ENCODE measurements at places on chromosomes 6 and 20.

GRCh38 chr6:22766979-22767378 is 197.6 kb downstream of the HDGFL1 start:
- no peak for DNase-seq

- DNase-seq, result no peak
These were observed 774 bp downstream of the PLEKHG1 start for GRCh38 chr6:150600301-150601017.

DNA sequence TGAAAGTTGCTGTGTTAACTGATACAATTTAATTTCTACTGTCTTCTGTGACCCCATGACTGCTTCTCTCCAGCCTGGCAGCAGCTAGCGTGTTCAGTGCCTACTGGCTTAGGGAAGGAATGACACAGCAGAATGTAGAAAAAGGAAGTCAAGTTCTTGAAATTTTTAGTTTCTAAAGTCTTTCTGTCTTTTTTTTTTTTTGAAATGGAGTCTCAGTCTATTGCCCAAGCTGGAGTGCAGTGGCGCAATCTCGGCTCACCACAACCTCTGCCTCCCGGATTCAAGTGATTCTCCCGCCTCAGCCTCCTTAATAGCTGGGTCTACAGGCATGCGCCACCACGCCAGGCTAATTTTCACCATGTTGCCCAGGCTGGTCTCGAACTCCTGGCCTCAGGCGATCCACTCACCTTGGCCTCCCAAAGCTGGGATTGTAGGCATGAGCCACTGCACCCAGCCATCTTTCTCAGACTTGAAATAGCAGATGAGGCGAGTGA is 39.3 kb downstream of the PCNA start:
- DNase-seq, result no peak

DNA sequence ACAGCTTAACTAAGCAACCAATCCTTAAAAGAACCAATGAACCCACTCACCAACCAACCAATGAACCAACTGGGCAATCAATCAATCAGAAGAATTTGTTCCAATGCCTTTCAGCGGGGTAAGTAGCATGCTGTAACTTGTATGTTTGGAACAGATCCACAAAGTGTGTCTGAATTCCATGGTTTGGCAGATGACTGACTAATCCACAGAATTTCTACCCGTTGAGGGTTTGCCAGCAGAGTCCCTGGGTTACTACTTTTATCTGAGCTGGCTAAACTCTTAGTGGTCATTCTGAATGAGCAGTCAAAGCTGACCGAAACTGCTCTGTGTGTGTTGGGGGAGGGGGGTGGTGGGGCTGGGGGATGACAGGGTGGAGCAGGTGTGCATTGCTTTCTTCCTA is 125.0 kb upstream of the JAG1 start:
- no peak for DNase-seq

DNA sequence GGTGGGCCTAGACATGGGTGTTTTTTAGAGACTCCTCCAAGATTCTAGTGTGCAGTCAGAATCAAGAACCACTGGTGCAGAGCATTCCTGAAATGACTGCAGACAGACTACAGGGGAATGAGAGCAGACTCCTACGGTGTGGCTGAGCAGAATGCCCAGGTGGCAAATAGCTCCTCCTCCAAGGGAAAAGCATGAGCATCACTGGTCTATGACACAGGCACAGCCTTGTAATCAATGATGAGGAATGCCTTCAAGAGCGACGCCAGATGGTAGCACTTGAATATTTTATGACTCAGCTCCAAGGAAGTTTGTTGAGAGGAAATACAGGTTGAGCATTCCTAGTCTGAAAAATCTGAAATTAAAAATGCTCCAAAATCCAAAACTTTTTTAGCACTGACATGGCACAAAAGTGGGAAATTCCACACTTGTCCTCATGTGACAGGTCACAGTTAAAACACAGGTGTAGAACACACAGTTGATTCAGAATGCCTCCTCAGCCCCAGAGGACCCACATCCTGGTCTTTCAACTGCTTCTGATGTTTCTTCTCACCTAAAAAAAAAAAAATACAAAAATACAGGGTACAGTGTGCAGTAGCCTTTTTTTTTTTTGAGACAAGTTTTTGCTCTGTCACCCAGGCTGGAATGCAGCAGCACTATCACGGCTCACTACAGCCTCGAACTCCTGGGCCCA is 10.6 kb upstream of the FAM8A1 start:
- no peak for DNase-seq

- no peak for DNase-seq
These were observed 181.2 kb upstream of the SHLD1 start for GRCh38 chr20:5569021-5569420.

- no peak for DNase-seq
These were observed 168.0 kb downstream of the GJA1 start for GRCh38 chr6:121603486-121603885.

DNA sequence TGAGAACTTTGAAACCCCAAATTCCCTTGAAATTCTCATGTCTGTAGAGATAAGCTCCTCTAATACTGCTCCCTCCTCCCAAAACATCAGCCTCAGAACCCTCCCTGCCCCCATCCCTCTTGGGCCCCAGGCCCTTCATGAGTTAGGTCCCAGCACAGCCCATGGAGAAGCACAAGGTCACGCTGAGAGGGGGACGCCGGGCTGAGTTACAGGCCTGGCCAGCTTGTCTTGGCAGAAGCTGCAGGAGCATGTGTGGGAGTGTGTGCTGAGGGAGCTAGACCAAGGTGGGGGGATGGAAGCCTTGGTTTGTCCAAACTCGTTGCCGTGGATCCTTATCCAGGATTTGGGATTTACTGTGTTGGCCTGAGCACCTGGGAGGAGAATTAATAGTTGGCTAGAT is 8.5 kb upstream of the PTCRA start:
- DNase-seq, result no peak

GRCh38 chr6:111038534-111039252 is 48.6 kb upstream of the SLC16A10 start:
- DNase-seq, result no peak

- DNase-seq, result no peak
These were observed 18.7 kb upstream of the SFT2D1 start for GRCh38 chr6:166361077-166361429.

- no peak for DNase-seq
These were observed 39.7 kb downstream of the LBP start for GRCh38 chr20:38386004-38386403.

DNA sequence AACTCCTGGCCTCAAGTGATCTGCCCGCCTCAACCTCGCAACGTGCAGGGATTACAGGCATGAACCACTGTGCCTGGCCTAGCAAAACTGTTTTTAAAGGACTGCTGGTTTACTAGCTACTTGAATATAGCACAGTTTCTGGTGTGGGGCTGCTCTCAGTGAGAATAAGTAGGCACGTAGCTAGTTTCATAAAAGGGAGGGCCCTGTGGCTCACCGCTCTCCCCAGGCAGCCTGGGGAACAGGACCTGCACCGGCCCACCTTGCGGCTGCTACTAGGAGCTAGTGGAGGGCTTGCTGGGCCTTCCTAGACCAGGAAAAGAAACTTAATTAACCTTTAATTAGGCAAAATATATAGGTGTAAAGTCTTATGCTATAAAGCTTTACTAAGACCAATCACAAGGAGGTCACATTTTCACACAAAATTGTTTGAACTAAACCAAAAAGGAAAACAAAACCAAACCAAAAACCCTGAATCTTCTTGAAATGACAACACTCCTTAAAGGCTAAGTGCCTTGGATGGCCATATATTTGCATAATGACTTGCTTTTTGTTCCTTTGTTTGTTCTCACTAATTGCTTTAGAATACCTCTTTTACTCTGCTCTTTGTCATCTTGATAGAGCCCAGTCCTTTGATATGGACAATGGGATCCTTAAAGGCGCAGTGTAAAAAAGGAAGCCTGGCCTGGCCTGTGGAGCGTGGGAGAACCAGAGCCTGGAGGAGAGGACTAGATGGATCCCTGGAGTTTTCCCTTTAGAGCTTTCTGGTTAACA is 69.5 kb upstream of the SAMD5 start:
- DNase-seq, result no peak

- DNase-seq, result no peak
These were observed 70.4 kb downstream of the GCNT2 start for GRCh38 chr6:10591422-10592160.

GRCh38 chr20:15806105-15806504 is 767.1 kb downstream of the KIF16B start:
- no peak for DNase-seq

DNA sequence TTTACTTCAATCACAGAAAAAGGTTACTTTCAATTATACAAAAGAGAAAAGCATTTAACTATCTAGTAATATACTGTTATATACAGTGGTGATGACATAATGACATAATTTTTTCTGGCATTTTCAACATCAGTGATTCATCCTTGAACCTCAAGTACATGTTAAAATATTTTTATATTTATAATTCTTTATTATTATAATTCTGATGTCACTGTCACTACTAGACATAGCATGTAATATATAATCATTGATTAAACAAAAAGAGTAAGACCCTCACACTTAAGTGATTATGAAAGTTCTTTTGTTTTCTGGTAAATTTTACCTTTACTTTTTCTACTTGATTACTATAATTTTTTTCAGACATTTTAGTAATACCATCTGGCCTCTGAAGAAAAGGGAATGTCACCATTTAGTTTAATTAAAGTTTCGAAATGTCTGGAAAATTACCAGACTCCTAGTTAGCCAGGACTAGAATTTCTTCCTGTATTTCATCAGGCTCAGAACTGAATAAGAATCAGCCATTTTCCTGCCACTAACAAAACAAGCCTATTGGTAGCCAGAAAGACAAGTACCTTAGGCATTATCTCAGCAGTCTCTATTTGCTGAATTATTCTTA is 71.5 kb downstream of the FILIP1 start:
- no peak for DNase-seq

- DNase-seq, result no peak
These were observed 142.4 kb upstream of the RIPOR2 start for GRCh38 chr6:25078141-25078540.

- DNase-seq, result no peak
These were observed 67.1 kb upstream of the KCNQ5 start for GRCh38 chr6:72554761-72555221.

- no peak for DNase-seq
These were observed 74.4 kb downstream of the TRAM2 start for GRCh38 chr6:52502306-52503029.

DNA sequence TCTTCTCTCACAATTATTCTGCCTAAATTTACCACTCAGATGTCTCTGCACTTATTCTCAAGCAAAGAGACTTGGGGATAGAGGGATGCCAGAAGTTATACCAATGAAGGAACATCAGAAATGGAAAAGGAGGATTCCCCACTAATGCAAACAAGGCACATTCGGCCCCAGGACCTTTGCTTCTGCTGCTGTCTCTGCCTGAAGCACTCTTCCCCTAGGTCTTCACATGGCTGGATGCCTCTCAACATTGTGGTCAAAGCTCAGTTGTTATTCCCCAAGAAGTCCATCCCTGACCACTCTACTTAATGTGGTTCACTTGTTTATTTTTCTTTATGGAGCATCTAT is 508.7 kb downstream of the DOK5 start:
- no peak for DNase-seq

- DNase-seq, result no peak
These were observed 6.5 kb downstream of the ZNF322 start for GRCh38 chr6:26653007-26653406.

- no peak for DNase-seq
These were observed 61.0 kb upstream of the NKAIN2 start for GRCh38 chr6:123742626-123743025.

- DNase-seq, result no peak
These were observed 3.3 kb downstream of the TCF21 start for GRCh38 chr6:133891927-133892812.

GRCh38 chr6:35181308-35181932 is 32.3 kb upstream of the SCUBE3 start:
- no peak for DNase-seq

GRCh38 chr6:77482981-77483380 is 19.7 kb upstream of the HTR1B start:
- DNase-seq, result no peak

DNA sequence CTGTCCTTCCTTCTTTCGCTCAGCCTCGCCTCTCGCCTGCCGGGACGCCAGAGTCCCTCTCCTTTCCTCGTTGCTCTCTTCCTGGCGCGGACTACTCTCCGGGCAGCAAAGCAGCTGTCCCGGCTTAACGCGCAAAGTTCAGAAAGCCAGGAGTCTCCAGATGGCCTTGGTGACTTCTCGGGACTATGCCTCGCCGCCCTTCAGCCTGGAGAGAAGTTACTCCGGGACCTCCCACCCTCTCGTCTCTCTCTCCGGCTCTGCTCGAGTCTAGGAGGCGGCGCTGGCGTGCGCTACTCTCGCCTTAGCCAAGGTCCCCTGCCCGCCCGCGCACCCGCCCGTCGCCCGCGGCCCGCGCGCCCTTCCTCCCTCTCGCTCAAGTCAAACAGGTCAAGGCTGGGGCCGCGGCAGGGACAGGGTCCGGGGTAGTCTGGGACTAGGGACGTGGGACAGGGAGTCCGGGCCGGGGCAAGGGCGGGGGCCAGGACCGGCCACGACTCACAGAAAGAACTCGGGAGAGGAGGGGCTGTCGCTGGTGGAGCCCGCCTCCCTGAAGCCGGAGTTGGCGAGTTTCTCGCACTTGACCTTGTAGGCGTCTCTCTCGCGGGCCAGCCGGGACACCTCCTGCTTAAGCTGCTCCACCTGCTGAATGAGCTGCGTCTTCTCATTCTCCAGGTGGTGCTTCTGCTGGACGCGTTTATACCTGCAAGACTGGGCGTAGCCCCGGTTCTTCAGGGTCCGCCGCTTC is 1.5 kb downstream of the MAFB start:
- DNase-seq, result no peak

DNA sequence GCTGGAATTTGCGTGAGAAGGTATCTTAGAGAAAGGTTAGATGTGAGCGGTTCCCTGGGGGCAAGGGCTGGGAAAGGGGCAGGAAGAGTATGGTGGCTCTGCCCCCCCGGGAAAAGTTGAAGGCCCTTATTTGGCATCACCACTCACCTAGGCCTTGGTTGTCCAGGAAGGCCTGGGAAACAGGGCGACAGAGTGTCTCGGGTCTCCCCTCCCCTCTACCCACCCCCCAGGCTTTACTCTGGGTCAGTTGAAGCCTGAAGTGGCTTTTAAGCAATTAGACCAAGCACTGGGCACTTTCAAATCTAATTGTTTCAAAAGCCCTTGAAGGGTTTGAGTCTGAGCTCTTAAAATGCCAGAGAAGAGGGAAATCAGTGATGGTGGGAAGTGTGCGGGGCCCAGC is 30.2 kb upstream of the FOXP4 start:
- DNase-seq, result no peak

GRCh38 chr20:4962241-4962855 is 39.0 kb downstream of the SLC23A2 start:
- DNase-seq, result no peak

DNA sequence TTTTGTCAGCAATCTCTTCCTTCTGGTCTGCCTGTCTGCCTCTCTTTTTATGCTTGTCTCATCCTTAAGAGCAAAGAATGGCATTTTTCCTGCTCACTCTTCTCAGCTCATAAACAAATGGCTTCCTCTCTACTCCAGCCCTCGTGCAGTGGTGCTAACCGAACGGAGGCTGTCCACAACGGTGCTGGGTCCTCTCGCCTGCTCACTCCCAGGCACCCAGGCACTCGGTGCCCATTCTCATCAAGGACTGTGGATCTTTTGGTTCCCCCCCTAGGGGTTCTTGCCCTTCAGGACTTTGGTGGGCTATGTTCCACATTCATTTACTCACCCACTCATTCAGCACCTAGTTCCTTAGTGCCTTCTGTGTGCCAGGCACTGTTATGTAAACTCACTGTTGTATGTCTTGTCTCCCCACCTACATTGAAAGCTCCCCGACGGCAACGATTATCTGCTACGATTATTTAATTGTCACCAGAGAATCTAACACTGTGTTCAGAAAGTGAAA is 113.9 kb downstream of the FYN start:
- DNase-seq, result no peak
